ENCODE measurements at places on chromosomes 6 and 20.

- no peak for DNase-seq
Measured at GRCh38 chr6:109891924-109892323, 86.2 kb upstream of the GPR6 start.

GRCh38 chr6:115573861-115574260 is 486.8 kb downstream of the FRK start:
- DNase-seq = peak; percentile 9

DNA sequence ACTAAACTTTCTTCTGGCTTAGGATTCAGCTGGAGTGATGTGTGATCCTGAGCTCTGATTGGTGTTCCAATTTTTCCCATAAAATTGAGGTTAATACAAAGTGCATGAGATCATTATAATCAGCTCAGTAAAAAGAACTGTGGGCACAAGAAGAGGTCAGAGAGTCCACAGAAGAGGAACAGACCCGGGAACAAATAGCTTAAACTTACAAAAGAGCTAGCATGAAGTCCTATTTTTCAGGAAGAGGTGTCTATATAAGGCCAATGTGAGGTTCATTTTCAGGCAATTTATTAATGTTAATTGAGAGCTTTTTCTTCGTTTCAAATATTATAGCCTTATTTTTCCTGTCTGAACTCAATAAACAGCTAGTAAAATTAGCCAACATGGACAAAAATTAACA is 26.9 kb upstream of the STX11 start:
- DNase-seq = no peak

GRCh38 chr6:25248123-25248522 is 31.1 kb upstream of the CARMIL1 start:
- peak; percentile 96 for DNase-seq

GRCh38 chr6:102961902-102962301 is 1568.4 kb downstream of the GRIK2 start:
- DNase-seq = no peak

DNA sequence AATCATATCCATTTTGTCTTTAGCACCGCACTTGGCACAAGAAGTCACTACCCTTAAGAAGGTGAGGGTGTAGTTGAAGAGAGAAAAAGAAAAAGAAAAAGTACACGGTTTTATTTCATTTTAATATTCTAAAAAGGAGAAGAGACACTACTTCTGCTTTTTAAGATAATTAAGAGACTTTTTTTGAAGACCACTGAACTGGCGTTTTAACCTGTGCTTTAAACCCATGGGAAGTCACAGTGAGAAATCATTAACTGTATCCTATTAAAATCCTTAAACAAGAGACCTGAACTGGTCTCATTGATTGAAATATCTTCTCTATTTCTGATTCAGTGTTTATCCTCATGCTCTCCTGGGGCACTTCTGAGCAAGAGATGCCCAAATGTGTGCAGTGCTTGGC is 243.5 kb downstream of the TMEM242 start:
- DNase-seq = no peak

Data from fibroblast of skin of back (primary cell).